ENCODE measurements at places on chromosomes 1 and 21. TPM values are rescaled to one million over a fixed set of nuclear protein-coding genes. Genes with fewer than 3 reads are reported as not detected.

Gene ORC1
- total RNA-seq, result 0.30 TPM

Gene TEDDM1
- total RNA-seq, result not detected

Gene PCP4L1
- total RNA-seq, result not detected

Gene ABCA4
- 0.21 TPM for total RNA-seq

Gene LCE1A
- not detected for total RNA-seq

Gene TRIM67
- total RNA-seq, result not detected

Gene OR2T33
- total RNA-seq, result 1.0 TPM

Gene FCGR3B
- 2.8 TPM for total RNA-seq

Gene MYOG
- not detected for total RNA-seq

Gene DIO1
- not detected for total RNA-seq

Gene IVL
- not detected for total RNA-seq

Gene DMBX1
- not detected for total RNA-seq

Gene ANGPTL7
- total RNA-seq, result 2,140 TPM

Gene LMOD1
- 87.6 TPM for total RNA-seq

Gene GRIK3
- 26.2 TPM for total RNA-seq

Gene COL8A2
- total RNA-seq, result 44.6 TPM

Gene MTF1
- 6.6 TPM for total RNA-seq

Gene PLA2G2C
- total RNA-seq, result not detected

Gene KRTAP19-4
- total RNA-seq, result not detected

Gene CYP4Z1
- 8.6 TPM for total RNA-seq

Gene NBPF20
- 3.1 TPM for total RNA-seq

Gene FCER1G
- total RNA-seq, result 52.4 TPM

Gene ADGRB2
- total RNA-seq, result 1.6 TPM

Gene ITPKB
- total RNA-seq, result 82.0 TPM

Gene PLD5
- total RNA-seq, result not detected

Gene LAMC1
- 294 TPM for total RNA-seq

Gene HSPB7
- total RNA-seq, result 31.6 TPM

Gene PIGR
- total RNA-seq, result 0.22 TPM

Gene OLIG2
- not detected for total RNA-seq

Gene TDRD5
- 0.21 TPM for total RNA-seq

Gene RAB7B
- 0.87 TPM for total RNA-seq

Gene ERG
- total RNA-seq, result 19.2 TPM

Gene KRTAP12-1
- total RNA-seq, result not detected

Gene APCS
- total RNA-seq, result not detected

Gene TMED5
- total RNA-seq, result 52.3 TPM

Gene PPM1J
- total RNA-seq, result 1.3 TPM

Gene AMIGO1
- 8.1 TPM for total RNA-seq

Gene ZBTB21
- total RNA-seq, result 11.4 TPM

Gene PRR9
- not detected for total RNA-seq

Gene ISG15
- 34.7 TPM for total RNA-seq

Gene TMEM54
- total RNA-seq, result 35.1 TPM

All from tibial nerve (tissue), 4 donors.